Activated naive CD4-positive, alpha-beta T cell treated with anti-CD3 and anti-CD28 coated beads, Interleukin-2, amount 50 U/mL, for 16 hours (primary cell): ENCODE measurements at places on chromosomes 12 and 14.

GRCh38 chr14:52922059-52922458 lies 28.8 kb downstream of the FERMT2 start:
- DNase-seq = no peak

- no peak for DNase-seq
Observed at GRCh38 chr14:22232933-22233332, 356.1 kb downstream of the DAD1 start.

GRCh38 chr12:82996168-82996812 lies 309.6 kb downstream of the TMTC2 start:
- no peak for DNase-seq

DNA sequence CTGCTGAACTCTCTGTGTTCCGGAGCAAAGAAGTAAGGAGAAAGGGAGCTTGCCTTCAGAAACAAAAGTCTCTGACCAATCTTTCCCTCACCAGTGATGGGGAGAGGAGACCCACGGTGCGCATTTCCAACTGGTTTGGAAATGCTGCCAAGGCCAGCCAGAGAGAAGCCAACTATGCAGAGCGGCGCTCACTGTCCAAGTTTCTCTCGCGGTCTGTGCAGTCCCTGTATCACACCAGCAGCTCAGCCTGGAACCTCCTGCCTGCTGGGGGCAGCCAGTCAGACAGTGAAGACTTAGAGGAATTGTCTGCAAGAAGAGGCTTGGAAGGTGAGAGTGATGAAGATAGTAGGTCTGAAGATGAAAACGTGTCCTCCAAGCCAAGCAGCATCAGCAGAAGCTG lies 206.2 kb downstream of the NAV3 start:
- no peak for DNase-seq

DNA sequence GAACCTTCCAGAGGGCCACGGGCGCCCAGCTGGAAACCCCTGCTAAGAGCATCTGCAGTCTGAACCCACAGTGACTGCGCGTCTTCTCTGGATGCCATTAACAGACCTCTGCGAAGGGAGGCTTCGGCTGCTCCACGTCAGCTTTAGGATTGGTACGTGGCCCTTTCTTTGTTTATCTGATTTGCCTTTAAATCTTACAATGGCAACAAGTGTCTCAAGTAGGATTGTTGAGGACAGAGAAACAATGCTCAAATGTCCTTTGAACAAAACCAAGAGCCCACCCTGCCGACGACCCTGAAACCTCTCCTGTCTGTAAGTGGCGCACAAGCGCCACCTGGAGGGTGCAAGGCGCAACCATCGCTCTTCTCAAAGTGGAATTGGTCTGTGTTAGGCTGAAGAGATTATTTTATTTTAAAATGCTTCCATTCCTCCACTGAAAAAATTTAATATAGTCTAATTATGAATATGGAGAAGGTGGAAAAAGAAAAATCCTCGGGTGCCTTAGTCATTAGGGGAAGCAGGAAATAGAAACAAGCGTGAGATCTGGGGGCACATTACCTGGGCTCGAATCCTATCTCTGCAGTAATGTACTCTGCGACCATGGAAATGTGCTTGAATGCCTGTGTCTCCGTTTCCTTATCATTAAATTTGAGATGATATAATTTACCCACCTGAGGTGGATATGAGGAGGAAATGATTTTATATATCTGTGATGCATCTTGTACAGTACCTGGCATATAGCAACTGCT lies 82.6 kb upstream of the PTPRB start:
- no peak for DNase-seq

- DNase-seq = no peak
Observed at GRCh38 chr12:108905725-108906124, 25.8 kb downstream of the DAO start.

DNA sequence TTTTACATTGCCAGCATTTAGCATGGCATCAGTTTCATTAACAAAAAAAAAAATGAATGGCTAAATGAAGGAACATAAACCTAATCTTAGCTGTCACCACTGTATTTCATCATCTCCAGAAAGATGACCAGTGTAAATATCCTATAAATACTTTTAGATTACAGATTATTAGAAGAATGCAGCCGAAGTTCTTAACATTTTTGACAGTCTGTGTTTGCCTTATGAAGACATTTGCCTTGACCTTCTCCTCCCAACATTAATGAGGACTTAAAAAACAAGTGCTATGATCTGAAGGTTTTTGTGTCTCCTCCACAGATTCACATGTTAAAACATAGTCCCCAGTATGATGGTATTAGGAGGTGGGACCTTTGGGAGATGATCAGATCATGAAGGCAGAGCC lies 253.0 kb downstream of the SNAPC1 start:
- no peak for DNase-seq

- DNase-seq = no peak
Observed at GRCh38 chr12:121404734-121405133, 4.8 kb downstream of the RNF34 start.

DNA sequence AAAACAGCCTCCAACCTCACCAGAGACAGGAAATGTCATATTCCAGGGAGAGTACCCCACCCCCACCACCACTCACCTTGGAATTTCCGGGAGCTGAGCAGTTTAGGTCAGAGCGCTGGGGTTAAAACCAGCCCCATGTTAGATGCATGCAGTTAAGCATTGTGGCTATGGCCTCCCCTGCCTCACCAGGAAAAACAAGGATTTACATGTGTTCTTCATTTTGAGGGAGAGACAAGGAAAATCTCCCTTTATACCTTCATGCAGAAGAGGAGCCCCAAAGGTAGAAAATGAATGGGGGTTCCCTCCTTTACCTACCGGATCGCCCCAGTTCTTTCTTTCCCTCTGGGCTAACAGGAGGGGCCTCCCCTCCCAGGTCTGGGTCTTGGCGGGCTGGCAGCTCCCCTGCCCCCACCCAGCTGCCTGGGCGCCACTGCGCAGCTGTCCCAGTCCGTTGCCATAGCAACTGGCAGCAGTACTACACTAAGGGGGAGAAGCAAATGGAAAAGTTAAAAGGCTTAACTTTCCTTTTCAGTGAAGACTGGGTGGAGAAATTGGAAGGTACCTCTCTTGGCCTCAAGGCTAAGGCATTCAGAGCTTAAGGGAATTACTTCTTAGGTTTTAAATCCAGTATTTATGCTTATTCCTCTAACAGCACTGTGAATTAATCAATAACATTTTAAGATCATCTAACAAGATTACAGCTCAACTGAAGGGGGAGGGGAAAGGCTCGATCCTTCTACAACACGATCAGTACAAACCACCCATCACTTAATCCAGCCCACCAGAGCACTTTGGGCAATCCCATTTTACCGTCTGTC lies 20.5 kb downstream of the CBX5 start:
- peak; percentile 53 for DNase-seq

- peak; percentile 39 for DNase-seq
Observed at GRCh38 chr14:68781161-68782021, 11.5 kb downstream of the ZFP36L1 start.

DNA sequence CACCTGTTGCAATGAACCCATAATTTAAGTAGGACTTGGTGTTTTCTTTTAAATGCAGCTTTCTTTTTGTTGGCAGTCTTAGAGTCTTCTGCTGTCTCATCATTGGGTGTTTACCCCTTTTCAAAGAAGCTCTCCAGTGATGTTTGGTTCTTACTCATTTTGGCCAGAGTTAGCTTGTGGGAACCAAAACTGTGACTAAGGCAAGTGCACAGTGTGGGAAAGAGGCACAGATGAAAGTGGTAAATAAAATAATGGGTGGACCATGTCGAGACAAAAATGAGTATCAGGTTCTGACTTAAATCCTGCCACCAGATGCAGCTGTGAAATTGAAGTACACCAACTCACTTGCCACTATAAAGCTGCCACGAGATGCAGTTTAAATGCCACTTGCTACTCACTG lies 615.4 kb upstream of the MIS18BP1 start:
- no peak for DNase-seq

GRCh38 chr14:52874389-52874788 lies 76.5 kb downstream of the FERMT2 start:
- DNase-seq = no peak

- no peak for DNase-seq
Observed at GRCh38 chr12:58285551-58285950, 344.2 kb downstream of the ATP23 start.

- no peak for DNase-seq
Observed at GRCh38 chr14:99133636-99134515, 138.1 kb downstream of the BCL11B start.

DNA sequence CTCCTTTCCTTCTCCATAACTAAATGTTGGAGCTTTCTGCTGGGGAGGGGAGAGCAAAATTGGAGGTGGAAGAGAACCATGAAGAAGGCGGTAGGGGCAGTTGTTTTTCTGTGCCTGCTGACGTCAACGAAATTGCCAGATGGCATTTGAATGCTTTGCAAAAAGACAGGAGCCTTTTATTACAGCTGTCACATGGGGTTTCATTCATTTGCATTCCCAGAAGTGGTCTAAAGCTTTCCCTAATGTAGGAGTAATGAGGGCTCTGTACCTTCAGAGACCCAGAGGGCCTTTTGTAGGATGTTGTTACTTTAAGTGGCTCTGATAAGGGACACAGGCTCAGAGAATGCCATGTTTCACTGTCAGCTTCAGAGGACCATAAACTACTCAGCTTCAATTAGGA lies 107.1 kb upstream of the SLCO1C1 start:
- no peak for DNase-seq

DNA sequence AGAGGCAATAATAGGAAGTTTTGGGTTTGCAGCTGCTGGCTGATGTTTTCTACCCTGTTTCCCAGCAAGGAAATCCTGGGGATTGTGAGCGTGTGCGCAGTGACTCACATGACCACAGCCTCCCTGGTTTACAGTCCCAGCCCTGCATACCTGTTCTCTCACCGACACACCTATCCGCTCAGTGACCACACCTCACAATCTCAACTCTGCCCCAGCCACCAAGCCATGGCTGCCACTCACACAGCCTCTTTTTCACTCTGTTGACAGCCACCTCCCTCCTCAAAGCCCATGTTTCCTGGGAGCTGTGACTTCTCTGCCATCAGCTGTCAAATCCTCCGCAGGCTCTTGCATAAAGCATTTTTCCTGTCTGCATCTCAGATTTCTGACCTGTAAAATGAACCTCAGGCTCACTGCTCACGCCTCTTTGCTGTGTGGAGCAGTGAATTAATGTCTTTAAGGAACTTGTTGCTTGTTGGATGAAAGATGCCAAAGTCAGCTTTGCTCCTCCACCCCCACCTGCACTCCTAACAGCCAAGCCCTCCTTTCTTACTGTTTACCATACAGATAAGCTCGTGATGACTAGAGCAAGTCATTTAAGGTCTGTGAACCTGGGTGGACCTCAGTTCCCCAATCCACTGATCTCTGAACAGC lies 43.5 kb downstream of the B4GALNT3 start:
- DNase-seq = no peak

DNA sequence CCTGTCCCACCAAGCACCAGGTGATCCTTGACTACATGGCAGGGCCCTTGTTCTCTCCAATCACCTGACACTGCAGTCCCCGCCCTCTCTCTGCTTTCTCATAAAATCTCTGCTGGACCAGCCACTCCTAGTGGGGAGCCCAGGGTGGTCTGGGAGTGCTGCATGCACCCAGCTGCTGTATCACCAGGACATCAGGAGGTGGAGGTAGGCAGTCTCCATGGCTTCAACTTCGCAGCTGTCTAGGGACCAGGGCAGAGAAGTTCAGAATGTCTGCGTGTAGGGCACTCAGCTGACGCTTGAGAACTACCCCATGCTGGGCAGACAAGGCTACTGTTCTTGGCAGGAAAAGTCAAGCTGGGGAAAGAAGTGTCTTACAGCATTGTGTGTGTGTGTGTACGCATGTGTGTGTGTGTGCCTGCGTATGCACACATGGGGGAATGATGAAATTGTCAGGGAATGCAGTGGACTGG lies 2.6 kb downstream of the WSCD2 start:
- no peak for DNase-seq

DNA sequence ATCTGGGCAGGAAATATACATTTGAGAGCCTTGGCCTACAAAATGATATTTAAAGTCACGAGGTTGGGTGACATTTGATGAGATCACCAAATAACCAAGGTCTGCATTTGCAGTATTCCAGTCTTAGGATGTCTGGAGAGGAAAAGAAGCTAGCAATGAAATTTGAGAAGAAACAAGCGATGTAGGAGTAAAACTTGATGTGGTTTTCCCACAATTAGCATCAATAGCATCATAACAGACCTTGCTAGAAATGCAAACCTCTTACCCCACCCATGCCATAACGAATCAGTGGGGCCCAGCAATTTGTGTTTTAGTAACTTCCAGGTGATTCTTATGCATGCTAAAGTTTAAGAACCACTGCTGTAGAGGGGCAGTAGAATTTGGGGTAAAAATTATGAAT lies 219.9 kb downstream of the PPFIA2 start:
- no peak for DNase-seq

- DNase-seq = no peak
Observed at GRCh38 chr14:91961297-91962220, 14.1 kb upstream of the FBLN5 start.

DNA sequence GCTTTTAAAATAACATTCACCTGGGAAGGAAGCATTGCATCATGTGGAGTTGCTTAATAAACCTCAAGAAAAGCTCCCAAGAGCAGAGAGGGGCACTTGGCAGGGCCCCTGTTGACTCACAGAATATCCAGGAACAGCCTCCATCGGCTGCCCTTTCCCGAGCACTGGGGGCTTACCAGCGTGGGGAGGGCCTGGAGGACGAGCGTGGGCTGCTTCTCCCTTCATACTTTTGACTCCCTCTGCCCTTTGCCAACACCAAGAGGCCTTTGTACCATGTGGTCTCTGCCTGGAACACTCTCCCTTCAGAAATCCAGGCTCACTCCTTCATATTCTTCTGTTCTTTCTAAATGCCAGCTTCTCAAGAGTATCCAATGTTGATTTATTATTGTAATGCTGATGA lies 492.1 kb upstream of the TMEM132C start:
- no peak for DNase-seq

DNA sequence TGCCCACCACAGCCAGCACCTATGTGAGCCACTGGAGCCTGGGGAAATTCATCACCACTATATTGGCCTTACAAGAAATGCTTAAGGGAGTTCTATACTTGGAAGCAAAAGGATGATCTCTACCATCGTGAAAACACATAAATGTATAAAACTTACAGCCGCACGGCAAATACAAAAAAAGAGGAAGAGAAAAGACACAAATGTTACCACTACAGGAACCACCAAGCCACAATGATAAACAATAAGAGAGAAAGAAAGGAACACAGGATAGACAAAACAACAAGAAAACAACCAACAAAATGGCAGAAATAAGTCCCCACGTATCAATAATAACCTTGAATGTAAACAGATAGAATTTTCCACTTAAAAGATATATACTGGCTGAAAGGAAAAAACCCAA lies 267.5 kb downstream of the TMEM121 start:
- DNase-seq = no peak

DNA sequence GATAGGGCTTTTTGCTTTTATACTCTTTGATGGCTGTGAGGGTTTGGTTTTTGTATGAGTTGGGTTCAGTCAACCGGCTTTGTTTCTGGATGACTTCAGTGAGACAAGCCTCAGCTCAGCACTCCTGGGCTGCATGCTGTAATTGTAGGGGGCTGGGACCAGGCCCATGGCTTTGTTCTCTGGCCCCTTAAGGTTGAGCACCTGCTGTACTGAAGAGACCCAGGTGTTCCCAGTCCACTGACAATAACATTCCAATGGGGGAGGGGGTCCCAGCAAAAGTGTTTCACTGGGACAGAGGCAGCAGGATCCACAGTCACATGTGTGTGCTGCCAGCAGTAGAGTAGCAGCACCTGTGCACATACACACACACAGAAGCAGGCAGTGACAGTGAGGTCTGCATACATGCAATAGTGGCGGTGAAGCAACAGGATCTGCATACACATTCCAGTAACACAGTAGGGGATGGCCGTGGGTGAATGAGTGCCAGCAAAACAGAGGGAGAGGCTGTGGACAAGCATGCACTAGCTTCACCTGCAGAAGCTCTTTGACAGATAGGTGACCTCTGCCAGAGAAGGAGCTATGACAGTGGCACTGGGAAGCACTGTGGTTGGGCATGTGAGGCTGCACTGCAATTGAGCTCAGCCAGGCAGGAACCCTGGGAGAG lies 240.4 kb downstream of the ASCL1 start:
- no peak for DNase-seq
